Sigmoid colon (tissue), 7 donors: ENCODE measurements at places on chromosomes 13 and 19.

DNA sequence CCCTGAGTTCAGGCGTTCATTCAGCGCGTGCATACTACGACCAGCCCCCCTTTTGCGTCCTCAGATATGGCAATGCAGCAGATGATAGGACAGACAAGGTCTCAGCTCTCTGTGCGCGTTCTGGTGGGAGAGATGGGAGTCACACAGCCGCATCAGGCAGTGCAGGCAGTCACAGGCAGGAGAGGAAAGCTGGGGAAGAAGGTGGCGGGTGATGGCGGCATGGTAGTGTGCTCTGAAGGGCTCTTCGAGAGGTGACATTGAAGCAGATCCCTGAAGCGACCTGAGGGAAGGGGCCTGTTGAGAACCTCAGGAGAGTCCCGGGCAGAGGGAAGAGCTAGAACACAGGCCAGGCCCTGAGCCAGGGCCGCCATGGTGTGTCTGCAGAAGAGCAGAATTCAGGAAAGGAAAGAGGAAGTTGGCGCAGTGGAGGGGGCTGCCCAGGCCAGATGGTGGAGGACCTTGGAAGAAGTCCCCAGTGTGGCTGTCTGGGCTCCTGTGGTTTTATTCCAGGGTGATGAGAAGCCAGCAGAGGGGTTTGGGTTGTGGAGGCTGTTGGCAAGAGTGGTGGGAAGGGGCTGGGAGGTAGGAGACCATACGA, 3.5 kb downstream of the USF2 start:
- DNase-seq: no peak

GRCh38 chr19:50750010-50750409, 20.3 kb upstream of the GPR32 start:
- DNase-seq: no peak

DNA sequence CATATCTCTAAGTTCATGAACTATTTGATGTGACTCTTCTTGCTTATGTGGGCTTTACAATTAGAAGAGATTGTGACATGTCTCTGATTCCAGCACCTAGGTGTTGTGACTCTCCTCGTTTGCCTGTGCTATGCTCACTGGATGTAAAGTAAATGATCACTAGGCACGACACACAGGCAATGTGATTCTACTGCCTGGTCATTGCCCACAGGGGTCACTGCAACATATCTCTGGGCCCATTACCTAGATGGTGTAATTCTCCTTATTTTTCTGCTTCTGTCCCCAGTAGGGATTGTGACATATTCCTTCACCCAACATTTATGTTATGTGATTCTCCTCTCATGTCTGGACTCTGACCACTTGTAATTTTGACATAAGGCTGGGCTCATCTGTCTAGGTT, 65.8 kb upstream of the ZNF91 start:
- DNase-seq: no peak

DNA sequence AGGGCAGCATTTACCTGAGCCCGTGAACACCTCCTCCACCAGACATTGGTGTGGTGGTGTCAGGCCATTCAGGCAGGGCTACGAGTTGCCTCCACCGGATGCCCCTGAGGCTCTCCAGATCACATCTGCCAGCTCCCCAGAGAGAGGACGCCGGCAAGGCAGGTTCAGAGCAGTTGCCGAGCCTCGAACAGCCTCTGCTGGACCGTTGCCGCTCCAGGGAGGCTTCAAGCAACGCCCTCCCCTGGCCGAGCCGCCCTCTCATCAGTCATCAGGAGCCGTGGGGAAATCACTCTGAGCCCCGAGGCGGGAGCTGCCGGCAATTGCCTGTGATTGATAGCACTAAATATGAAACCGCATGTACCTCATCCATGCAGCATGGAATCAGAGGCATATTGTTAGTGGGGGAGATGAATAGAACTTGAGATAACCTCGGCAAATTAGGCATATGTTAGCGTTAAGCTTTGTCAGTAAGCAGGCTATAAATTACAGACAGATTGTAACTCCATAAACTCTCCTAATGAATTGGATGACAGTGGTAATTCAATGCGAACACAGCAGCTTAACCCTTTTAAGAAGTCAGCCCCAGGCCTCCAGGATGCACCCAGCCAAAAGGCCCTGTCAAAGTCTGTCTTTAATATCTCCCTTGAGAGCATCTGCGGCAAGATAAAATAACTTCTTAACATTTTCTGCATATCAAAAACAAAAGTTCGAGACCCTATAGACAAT, 29.8 kb upstream of the SPACA7 start:
- DNase-seq: no peak

DNA sequence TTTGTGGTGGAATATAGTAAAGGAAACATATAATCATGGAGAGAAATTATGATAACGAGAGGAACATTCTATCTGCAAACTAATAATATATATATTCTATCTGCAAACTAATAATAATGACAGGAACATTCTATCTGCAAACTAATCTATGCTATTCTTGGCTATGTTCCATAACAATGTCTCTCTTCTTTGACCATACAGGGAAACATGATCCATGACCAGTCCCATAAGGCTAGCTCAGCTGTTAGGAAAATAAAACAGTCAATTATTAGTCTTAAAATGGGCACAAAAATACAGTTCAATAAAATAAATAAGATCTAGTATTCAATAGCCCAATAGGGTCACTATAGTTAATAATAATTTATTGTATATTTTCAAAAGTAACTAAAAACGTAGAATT, 707.8 kb upstream of the PCDH20 start:
- no peak for DNase-seq

GRCh38 chr19:11745869-11746268, 7.1 kb upstream of the ZNF823 start:
- no peak for DNase-seq

DNA sequence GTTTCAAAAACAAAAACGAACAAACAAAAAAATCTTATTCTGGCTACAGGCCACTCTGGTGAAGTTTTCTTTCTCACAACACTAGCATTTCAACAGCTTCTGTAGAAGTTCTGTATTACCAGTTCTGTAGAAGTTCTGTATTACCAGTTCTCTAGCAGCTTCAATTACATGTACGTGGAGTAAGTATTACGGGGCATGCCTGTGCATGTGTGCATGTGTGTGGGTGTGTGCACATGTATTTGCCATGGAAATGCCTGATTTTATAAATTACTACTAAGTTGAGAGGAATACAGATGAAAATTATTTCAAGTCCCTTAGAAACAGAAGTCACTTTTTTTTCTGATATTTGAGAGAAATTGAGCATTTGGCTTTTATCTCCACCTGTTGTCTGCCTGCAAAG, 414.2 kb downstream of the FOXO1 start:
- DNase-seq: no peak

DNA sequence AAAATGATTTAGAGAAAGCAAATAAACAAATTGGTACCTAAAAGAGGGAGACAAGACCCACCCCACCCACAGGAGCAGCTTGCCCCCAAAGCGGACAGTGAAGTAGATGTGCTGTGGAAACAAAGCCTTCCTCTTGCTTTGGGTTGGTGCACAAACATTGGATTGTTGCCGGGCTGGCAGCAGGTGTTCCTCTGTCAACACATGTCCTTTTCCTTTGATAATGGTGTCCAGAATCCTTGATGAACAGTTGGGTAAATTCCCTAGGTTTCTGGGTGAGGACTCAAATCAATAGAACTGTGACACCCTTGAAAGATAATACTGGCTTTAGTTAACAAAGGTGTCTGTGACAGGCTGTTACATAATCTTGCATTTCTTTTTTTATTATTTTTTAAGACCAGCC, 311.8 kb downstream of the SPRY2 start:
- no peak for DNase-seq

- no peak for DNase-seq
These were observed 110.4 kb upstream of the MBNL2 start for GRCh38 chr13:97111756-97112155.

- no peak for DNase-seq
These were observed 8.0 kb downstream of the KLC3 start for GRCh38 chr19:45348367-45349125.

- DNase-seq: no peak
These were observed 113.3 kb downstream of the LMO7 start for GRCh38 chr13:75749407-75749806.

- no peak for DNase-seq
These were observed 452.7 kb downstream of the TSHZ3 start for GRCh38 chr19:30896554-30896953.

DNA sequence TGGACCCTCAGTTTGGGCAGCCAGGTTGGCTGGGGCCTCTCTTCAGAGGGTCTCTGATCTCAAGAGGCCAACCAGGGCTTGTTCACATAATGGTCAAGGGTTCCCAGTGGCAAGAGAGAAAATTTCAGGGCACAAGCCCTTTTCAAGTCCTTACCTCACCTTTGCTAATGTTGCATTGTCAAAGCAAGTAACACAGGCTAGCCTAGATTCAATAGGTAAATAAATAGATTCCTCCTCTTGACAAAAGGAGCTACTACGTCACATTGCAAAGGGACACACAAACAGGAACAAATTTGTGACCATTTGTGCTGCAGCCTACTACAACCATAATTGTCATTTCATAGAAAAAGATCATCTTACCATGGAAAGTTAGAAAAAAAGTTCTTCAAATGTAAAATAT, 33.9 kb upstream of the FRY start:
- no peak for DNase-seq

DNA sequence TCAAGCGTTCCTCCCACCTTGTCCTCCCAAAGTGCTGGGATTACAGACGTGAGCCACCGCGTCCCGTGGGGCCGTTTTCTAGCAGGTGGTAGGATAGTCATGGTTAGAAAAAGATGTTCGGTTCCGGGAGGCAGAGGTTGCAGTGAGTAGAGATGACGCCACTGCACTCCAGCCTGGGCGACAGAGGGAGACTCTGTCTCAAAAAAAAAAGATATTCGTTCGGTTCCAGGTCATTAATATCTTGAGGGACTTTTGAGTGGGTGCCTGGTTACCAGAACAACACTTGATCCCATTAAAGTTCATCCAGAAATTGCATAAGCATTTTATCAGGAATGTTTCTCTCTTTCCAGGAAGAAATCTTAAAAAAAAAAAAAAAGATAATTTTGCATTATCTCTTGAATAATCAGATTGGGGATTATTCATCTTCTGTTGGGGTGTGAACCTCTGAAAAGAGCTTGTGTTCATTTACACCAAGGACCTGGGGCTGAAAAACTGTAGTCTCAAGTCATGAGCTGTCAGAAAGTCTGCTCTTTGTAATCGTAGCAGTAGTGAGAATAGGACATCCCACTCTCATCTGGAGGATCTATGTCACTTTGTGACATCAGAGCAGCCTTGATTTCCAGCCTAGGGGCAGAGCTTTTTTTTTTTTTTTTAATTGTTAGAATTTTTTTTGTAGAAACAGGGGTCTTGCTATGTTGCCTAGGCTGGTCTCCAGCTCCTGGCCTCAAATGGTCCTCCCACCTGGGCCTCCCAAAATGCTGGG, 1.0 kb upstream of the ETHE1 start:
- peak; percentile 80 for DNase-seq

GRCh38 chr19:51102991-51103390, 5.2 kb downstream of the CTU1 start:
- DNase-seq: no peak

- peak; percentile 80 for DNase-seq
These were observed 16.2 kb upstream of the NFIC start for GRCh38 chr19:3350014-3350663.

DNA sequence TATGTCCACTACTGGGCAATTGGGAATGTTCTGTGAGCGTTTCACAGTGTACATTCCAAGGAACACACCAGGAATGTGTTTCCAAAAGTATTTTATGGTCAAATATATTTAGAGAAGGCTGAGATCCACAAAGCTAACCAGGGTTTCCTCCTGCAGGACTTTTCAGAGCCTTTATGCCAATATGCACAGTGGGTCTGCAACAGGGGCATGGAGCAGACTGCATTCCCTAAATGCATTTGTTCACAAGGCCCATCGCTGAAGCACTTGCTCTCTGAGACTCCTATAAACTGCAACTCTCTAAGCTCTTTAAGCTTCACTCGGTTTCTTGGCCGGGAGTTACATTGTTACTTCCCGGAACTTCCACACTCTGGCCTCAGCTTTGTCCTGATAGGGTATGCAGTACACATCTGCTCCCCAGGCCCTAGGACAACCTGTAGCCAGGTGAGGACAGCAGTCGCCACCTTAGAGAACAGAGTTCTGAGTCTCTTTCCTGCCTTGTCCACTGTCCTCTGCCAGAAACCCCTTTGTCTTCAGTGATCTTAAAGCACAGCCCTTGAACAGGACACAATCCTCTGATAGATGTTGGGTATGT, 33.5 kb downstream of the FBN3 start:
- DNase-seq: no peak

DNA sequence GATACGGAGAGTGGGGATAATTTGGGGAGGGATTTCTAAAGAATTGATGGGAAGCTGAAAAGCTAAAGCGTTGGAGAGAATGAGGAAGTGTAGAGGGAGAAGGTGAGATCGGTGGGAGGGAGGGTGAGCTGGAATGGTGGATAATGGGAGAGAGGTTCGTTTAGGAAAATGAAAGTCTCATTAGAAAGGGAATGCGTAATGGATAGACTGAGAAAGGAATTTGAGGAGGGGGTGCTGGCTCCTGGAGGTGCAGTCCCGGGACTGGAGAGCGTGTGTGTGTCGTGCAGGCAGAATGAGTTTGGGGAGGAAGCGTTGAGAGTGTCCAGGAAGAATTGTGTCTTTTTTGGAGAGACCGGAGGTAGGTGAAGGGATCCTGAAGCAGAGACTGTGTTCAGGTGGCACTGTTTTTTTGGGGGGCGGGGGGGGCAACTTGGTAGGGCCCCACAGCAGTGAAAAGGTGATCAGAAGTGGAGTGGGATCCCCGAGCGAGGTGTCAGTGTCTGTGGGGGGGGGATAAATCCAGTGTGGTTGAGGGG, 1.4 kb downstream of the ACTN4 start:
- DNase-seq: no peak

GRCh38 chr19:2027361-2027760, 11.8 kb upstream of the BTBD2 start:
- no peak for DNase-seq

DNA sequence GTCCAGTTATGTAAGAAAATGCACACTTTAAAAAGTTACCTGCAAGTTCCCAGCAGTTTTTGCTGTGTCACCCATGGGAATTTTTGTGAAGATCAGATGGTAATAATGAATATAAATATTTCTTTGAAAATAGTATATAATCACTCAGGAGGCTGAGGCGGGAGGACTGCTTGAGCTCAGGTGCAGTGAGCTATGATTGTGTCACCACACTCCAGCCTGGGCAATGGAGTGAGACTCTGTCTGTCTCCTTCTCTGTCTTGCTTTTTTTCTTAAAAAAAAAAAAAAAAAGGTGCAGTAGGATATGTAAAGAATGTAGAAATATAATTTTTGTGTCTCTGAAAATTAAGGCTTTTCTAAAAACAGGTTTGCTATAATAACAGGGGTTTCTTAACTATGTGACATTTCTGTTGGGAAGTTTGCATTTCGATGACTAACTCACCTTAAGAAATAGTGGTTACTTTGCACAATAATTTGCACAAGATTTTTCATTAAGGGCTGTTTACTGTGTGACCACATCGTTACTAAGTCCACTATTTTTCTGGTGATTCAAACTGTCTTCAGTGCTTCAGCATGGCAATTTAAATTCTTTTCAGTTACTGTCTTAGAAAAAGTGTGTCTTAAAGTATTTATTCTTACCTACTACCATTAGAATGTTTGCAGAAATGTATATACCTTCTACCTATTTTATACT, 37.3 kb downstream of the DNAJC3 start:
- DNase-seq: no peak

GRCh38 chr19:42363614-42364346, 26.3 kb downstream of the CNFN start:
- DNase-seq: no peak

DNA sequence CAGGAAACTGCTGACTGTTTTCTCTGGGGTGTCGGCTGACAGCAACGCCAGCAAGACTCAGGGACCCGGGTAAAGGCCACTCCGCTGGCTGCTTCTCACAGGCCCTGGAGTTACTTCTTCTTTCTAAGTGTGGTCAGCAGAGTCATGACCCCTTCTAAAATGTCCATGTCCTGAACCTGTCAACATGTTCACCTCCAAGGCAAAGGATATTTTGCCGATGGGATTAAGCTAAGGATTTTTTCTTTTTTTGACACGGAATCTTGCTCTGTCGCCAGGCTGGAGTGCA, 7.9 kb downstream of the PEX11G start:
- no peak for DNase-seq
